NCI-H446 treated with DMSO at 0.1 percent for 48 hours (cell line): ENCODE measurements at places on chromosomes 3 and 15.

GRCh38 chr3:190716211-190716610 is 146.3 kb downstream of the GMNC start:
- DNase-seq = no peak

DNA sequence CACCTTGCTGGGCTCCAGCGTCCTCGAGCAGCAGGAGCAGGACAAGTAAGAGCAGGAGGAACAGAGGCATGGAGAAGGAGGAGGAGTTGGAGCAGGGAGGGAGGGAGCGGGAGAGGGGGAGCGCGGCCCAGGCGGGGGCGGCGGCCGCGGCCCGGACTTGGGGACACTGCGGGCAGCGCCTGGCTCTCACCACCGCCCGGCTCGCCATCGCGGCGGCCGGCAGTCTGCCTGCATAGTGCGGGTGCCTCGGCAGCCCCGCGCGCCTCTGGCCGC is 440 bp downstream of the DCBLD2 start:
- peak; percentile 28 for DNase-seq

DNA sequence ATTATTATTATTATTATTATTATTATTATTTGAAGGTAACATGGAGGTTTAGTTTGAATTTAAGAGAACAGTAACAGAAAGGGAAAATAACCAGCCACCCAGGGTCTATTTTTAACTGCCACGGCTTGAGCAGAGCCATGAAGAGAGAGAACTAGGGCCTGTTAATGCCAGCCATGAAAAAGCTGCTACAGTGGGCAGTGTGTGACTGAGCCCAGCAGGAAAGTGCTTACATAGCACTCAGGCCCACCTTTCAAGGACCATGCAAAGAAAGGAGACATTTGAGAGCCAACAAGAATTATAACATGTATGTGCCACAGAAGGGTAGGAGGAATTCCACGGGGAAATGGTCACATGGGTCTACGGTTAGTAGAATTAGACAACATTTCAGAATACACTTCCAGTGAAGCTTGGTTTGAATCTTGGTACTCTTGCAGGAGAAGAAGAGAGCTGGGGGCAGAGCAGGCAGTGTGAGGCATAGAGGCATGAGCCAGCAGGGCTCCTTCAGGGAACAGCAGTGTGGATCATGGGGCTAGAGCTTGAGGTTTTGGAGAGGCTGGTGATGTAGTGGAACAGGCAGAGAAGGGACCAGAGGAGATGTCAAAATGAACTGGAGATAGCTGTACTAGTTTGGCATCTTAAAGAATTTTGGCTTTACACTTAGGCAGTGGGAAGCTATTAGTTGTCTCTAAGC is 140.7 kb downstream of the CMSS1 start:
- DNase-seq = no peak

GRCh38 chr3:132785292-132785691 is 63.1 kb upstream of the NPHP3 start:
- no peak for DNase-seq

- no peak for DNase-seq
These were observed 97.7 kb upstream of the ATP2B2 start for GRCh38 chr3:10602769-10603768.

DNA sequence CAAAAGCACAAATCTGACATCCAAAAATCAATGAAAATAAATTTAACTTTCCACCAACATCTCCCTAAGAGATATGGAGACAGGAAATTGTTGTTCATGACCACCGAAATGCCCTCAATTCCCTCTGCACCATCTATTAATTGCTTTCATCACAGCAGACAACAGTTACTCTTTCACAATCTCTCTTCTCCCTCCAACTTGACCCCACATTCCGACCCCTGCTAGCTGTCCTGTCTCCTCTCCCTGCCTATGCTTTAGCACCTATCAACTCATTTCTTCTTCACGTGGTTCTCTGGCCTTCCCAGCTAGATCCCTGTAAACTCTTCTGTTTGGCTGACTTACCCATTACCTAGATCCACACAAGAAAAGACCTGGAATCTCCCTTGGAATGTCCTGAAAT is 173.9 kb upstream of the ADAMTS9 start:
- no peak for DNase-seq

DNA sequence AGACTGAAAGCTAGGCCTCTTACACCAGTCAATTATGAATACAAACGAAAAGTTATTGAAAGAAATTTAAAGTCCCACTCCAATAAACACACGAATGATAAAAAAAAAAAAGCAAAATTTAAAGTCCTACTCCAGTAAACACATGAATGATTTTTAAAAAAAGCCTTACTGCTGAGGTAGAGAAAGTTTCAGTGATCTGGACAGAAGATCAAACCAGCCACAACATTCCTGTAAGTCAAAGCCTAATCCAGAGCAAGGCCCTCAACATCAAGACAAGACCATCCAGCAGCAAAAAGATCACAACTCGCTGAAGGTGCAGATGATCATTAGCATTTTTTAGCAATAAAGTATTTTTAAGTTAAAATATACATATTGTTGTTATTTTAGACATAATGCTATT is 95.6 kb upstream of the LIPC start:
- DNase-seq = no peak

GRCh38 chr3:128508852-128509251 is 15.9 kb upstream of the GATA2 start:
- DNase-seq = no peak

- DNase-seq = no peak
These were observed 104.8 kb downstream of the ASB7 start for GRCh38 chr15:100707229-100707628.

GRCh38 chr3:7201784-7202183 is 340.9 kb downstream of the GRM7 start:
- DNase-seq = no peak

DNA sequence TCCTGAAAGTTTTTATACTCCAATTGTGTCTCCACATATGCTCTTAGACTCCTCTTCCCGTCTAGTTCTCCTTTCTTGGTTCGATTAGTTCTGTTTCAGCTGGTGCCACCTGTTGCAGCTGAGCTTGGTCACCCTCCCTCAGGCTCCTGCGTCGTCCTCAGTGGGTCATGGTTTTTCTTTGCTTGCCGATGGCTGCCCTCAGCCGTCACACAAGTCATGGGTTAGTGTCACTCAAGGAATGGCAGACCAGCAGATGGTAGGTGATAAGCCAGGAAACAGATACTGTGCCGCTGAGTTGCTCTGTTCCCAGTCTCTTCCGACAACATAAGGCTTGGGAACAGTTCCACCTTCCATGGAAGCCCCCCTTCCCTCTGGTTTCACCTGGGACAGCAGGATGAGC is 109.9 kb downstream of the IGF1R start:
- no peak for DNase-seq

DNA sequence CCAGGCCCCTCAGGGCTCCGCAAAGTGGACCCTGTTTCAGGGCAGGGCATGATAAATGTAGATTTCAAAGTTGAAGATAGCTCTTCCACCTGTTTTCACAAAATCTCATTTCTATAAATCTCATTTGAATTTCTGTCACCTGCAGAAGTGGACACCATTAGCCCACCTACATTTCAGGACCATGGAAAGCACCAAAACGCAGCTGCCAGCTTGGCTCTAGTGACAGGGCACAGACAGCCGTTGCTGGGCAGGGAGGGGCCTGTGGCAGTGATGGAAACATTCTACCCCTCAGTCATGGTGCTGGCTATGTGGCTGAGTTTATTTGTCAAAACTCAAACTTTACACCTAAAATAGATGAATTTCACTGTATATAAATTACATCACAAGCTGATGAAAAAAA is 40.4 kb downstream of the PRR23E start:
- DNase-seq = no peak

DNA sequence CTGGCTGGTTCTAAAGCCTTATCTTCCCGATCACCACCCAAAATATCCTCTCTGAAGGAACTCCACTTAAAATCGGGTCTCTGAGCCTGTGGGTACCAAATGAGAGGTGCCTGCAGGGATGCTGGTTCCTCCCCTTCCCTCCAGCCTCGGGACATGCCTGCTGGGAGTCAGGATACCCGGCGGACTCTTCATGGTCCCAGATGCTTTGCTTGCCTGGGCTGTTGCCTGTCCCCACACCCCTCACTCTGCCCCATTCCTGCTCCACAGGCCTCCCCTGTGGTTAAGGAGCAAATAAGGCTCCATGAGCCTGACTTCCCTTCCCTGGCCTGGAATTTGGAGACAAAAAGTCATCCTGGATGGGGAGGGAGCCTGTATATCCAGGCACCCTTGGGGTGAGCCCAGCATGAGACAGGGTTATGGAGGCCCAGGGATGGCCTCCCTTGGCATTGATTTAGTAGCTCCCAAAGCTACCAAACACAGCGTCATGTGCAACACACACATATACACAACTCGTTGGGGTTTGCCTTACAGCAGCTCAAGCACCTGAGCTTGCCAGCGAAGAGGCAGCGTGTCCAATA is 12.3 kb upstream of the CORO2B start:
- DNase-seq = no peak

DNA sequence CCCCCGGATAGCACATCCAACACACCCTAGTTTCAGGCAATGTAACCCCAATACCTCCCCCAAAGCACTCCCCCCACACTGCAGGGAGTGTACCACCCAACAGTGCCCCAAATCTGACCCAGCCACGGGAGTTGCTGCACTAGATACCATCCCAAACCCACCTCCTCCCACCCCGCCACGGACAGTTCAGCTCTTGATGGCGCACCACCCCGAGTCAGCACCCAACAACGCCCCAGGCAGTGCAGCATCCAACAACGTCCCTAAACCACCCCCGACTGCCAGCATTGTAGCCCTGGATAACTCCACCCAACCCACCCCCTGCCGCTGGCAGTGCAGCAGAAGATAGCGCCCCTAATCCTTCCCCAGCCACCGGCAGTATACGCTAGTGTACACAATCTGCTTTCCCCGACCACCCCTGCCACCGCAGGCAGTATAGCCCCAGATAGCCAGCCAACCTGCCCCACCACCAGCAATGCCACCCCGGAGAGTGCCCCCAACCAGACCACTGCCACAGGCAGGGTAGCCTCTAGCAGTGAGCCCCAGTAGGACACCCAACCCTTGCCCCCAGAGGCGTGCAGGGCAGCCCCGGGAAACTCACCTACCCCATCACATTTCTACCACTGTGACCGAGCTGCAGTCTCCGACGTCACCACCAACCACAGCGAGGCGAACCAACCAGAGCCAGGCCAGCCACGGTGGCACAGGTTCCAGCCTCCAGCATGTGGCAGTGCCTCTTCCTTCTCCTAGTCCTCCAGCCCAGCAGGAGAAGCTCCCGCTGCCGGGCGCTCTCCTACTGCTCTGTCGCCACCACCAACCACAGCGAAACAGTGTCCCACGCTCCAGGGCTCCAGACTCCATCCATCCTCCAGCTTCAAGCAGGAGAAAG is 178.1 kb downstream of the POTEB3 start:
- no peak for DNase-seq

DNA sequence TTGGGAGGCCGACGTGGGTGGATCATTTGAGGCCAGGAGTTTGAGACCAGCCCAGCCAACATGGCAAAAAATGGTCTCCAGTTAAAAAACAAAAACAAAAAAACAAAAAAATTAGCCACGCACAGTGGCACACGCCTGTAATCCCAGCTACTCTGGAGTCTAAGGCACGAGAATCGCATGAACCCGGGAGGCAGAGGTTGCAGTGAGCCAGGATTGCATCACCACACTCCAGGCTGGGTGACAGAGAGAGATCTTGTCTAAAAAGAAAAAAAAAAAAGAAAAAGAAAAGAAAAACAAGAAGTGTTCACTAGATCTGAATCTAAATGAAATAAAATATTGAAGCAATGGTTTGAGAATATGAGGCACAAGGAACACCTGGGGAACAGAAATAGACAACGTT is 36.7 kb downstream of the SLC9A9 start:
- DNase-seq = no peak

DNA sequence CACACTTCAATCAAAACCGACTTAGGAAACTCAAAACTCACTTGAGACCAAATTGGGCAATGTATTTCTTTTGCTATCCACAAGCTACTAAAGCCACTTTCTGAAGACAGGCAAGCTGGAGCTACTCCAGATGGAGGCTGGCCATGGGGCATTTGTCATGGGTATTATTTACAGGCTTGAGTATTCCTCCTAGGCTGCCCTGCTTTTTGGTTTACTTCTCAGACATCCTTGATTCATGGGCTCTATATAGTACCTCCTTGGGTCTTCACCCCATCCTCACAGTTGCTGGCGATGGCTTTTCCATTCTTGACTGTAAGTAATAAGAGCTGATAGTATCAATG is 18.6 kb upstream of the SYNM start:
- no peak for DNase-seq

GRCh38 chr3:195828762-195829161 is 17.0 kb upstream of the MUC4 start:
- DNase-seq = no peak

DNA sequence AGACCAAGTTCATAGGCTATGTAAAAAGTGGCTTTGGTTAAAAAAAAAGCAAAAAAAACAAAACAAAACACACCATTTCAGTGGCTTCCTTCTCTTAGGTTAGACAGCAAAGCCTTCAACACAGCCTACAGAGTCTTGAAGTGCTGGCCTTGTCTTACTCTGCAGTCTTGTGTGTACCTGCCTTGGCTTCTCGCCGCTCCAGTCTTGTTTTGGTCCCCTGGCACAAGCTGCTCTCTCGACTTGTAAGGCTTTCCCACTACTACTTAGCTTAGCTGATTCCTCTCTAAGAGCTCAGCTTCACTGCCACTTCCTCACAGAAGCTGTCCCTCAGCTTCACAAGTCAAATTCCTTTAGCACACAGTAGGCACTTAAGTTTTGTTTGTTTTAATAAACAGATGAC is 63.0 kb downstream of the ST3GAL6 start:
- DNase-seq = no peak

DNA sequence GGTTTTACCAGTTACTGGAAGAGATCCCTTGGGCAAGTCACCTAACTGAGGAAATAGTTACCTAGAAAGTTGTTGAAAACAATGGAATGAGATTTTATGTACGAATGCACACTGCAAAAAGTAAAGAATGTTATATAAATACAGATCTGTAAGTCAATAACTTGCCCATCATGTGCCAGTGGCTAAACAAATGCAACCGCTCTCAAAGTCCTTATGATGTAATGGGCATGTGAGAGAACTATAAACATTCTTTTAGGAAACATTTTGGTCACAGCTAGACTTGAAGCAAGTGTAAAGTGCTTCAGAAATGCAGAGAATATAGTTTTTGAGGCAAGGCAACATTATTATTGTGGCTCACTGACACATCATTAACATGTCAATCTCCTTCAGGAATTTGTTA is 1044.5 kb downstream of the TUSC7 start:
- DNase-seq = no peak
